GM12864 (cell line): ENCODE measurements at places on chromosomes 16 and 17.

GRCh38 chr17:27280527-27280926, 13.4 kb upstream of the WSB1 start:
- DNase-seq, result no peak

DNA sequence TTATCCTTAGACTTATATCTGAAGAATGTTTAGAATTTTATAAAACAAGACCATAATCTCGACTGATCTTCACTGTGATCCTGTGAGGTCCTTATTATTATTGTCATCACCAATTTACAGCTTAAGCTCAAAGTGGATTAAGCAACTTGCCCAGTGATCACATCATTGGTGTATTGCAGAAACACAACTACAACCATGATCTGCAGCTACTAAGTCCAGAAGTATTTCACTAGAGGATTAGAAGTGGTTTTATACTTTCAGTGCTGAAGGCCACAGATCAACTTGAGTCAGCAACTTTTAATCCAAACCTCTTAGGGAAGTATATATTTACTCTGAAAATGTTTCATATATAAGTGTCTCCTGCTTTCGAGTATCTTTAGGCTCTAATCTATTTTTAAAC, 624.3 kb upstream of the SOX9 start:
- no peak for DNase-seq

GRCh38 chr17:29835435-29836351, 94.3 kb downstream of the SSH2 start:
- no peak for DNase-seq

- DNase-seq, result no peak
Observed at GRCh38 chr17:13594310-13594709, 7.4 kb downstream of the HS3ST3A1 start.

DNA sequence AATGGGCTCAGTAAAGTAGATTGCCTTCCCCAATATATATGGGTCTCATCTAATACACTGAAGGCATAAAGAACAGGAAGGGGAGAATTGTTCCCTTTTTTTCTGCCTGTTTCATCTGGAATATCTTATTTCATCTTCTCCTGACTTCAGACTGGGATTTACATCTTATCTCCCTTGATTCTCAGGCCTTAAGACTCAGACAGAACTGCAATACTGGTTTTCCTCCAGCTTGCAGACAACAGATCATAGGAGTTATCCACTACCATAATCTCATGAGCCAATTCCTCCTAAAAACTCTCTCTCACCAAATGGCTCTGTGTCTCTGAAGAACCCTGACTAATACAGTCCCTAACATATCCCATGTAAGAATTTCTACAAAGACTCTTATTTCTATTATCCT, 390.7 kb downstream of the CDH8 start:
- no peak for DNase-seq

GRCh38 chr17:61551255-61551742, 39.7 kb downstream of the NACA2 start:
- DNase-seq, result no peak

- DNase-seq, result no peak
Observed at GRCh38 chr16:1602285-1602684, 9.6 kb downstream of the IFT140 start.

DNA sequence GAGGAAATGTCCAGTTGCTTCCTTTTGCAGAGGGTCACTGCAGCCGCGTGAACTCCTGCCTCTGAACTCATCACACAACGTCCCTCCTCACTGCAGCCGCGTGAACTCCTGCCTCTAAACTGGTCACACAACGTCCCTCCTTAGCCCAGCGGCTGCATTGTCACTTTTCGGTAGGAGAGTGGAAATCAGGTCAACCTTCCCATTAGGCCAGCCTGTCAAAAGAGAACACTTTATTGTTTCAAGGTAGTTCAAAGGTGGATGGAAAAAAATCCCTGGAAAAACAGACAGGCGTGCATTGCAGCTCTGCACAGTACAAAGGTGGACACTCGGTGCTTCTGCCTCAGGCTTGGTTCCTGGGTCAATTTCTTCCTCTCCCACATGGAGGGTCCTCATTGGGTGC, 280.2 kb downstream of the FOXL1 start:
- no peak for DNase-seq

DNA sequence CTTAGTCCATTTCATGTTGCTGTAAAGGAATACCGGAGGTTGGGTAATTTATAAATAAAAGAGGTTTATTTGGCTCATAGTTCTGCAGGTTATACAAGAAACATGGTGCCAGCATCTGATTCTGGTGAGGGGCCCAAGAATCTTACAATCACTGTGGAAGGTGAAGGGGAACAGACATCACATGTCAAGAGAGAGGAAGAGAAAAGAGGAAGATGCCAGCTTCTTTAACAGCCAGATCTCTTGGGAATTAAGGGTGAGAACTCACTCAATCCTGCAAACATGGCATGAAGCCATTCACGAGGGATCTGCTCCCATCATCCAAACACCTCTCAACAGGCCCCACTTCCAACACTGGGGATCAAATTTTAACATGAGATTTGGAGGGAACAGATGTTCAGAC, 49.5 kb downstream of the BMERB1 start:
- no peak for DNase-seq

DNA sequence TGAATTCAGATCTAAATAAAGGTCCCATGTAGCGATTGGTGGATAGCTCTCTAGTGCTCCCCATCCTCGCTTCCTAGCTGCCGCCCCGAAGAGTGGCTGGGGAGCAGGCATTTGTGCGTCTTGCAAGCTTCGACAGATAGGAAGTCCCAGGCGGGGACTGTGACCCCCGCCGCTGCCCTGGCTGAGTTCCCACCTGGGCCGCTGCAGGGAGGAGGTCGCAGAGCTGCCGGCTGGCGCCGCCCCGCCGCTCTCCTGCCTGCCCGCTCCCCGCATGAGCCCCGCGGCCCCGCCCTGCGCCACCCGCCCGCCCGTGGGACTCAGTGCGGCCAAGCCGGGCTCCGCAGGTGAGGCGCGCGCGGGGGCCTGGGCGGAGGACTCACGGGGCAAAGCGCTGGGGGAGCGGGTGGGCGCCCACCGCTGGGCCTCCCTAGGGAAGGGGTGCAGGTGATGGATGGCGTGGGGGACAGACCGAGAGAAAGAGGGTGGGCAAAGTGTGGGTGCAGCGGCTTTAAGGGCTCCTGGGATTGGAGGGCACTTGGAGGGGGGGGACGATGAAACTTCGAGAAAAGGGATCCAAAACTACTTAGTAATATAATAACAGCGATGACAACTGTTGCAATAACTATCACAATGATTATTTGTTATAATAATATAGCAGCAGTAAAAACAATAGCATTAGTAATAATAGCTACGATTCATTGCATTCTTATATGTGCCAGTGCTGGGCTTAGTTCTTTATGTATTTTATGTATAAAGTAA, at the start of gene OTOA:
Gene OTOA, plus strand, starts transcription at position 80 of the 759 bp plus-strand sequence. CDS start 14,547 bp downstream, outside the sequence.
- no peak for DNase-seq

- DNase-seq, result no peak
Observed at GRCh38 chr16:54694651-54695050, 236.0 kb upstream of the IRX5 start.

DNA sequence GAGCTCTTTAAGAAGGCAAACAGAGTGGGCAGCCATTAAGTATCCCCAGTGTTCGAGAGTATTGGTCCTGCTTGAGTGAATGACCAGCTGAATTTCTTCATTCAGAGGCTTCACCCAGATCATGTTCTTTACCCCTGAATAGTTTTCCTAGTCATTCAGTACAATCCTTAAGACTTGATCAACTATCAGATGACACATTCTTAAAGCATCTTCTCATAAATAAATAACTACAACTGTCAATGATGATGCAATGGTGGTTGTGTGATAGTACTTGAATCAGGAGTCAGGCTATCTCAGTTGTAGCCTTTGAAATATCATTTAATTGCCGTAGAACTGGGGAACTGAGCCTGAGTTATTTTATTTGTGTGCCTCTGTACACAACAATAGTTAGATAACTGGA, 416.8 kb upstream of the CCL2 start:
- no peak for DNase-seq

DNA sequence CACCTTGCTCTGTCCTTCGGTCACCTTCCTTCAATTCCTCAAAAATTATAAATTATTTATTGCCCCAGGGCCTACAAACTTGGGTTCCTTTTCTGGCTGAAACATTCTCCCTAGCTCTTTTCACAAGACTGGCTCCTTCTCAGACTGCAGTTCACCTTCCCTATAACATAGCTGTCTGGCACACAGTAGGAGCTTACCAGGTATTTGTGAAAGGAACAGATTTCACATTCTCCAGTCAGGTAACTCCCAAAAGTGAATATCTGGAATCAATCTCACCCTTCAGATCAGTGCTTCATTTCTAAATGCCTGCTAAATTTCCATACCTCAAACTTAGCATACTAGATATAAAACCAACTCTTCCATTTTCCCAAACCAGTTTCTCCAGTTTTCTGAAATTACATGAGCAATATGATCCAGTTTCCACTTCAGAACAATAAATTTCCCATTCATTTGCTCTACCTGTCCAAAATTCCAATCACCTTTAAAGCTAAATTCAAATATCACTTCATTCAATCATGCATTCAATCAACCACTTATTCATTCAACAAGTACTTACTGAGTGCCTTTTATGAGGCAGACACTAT, 6.1 kb downstream of the RFFL start:
- DNase-seq, result no peak

GRCh38 chr16:8070506-8070905, 519.8 kb downstream of the TMEM114 start:
- no peak for DNase-seq

- DNase-seq, result no peak
Observed at GRCh38 chr17:27539152-27539551, 82.9 kb downstream of the KSR1 start.

- DNase-seq, result peak; percentile 61
Observed at GRCh38 chr17:45227101-45227925, 5.6 kb downstream of the FMNL1 start.

- no peak for DNase-seq
Observed at GRCh38 chr17:8300627-8301242, 5.5 kb upstream of the SLC25A35 start.

DNA sequence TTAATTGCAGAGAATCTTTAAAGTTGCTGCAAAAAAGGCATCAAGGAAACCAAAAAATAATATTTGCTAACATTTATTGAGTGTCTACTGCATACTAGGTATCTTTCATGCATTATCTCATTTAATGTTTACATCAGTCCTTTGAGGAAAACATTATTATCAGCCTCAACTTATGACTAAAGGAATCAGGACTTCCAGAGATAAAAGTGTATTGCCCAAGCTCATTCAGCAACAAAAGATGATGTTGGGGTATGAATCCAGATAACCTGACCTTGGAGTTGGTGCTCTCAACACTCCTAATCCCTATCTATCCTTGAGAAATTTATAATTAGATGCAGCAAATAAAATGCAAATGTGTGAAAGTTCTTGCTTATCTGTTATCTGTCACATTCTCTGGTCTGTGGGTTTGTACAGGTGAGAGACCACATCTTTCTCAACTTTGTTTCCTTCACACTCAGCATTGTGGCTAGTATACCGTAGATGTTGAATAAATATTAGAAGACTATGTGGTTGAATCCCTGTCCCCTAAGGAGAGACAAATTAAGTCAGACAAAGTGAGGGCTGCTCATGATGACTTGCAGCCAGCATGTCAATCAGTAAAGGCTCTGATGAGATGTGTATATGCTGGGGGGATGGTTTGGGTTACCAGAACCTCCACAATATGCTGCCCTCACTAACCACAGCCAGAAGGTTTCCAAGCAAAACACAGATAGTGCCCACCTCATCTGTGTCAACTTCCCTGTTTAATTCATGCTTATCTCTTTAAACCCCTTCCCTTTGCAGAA, 82.6 kb downstream of the NOG start:
- no peak for DNase-seq

GRCh38 chr16:7268182-7268581, 64.5 kb upstream of the RBFOX1 start:
- no peak for DNase-seq

GRCh38 chr16:11650641-11651591, 17.3 kb upstream of the SNN start:
- no peak for DNase-seq

DNA sequence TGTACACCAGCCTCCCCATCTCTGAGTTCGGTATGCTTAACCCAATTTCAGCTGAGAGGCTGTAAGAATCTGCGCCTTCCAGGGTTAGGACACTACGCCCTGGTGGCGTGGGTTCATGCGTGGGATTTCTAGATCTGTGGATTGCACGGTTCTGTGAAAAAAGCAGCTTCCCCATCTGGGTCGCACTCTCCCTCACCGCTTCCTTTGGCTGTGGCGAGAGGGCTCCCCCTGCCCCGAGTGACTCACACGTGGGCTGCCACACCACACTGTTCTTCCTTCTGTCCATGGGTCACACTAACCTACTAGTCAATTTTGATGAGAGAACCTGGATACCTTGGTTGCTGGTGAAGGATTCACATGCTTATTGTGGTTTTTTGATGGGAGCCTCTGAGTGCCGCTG, 256.0 kb upstream of the MAF start:
- no peak for DNase-seq

DNA sequence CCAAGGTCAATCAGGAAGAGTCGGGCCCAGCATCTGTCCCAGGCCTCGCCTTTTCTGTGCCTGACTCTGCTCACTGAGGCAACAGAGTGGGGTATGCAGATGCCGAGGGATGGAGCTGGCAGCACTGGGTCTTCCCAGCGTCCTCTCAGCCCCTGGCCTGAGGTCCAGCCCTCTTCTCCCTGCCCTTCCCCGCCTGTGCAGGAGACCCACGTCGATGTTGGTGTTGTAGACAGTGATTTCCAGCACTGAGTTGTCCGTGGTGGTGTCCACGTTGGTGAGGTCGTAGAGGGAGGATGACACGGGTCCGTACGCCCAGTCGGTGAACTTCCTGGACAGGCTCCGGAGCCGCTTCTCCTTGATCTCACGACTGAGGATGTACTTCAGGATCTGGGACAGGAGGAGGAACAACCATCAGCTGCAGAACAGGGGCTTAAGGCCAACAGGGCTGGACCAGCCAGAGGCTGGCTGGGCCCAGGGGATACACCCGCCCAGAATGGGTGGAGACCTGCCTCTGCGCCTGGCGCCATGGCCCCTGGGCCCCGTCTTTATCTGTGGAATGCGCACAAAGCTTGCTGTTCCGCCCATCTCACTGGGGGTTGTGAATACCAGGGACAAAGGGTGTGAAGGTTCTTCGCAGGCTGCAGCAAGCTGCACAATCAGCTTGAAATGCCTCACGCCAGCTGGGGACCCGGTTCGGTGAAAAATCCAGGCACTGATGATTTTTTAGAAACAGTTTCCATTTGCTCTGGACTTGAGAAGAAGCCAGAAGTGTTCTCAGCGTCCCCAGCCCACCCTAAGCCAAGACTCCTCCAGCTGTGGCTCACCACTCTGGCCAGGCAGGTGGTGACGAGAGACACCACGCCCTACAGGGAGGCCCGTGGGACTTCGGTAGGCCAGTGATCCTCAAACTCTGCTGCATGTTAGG, 27.5 kb downstream of the TRPV3 start:
- no peak for DNase-seq

DNA sequence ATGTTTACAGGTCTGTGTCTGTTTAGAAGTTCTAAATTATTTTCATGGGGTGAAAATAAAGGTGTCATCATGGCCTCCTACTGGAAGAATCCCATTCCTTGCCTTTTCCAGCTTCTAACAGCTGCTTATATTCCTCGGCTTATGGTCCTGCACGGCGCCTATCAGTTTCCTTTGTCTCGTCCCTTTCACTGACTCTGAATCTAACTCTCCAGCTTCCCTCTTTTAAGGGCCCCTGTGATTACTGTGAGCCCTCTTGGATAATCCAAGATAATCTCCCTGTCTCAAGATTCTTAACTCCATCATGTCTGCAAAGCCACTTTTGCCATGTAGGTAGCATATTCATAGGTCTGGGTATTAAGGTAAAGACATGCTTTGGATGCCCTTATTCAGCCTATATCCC, 441.0 kb upstream of the ERCC4 start:
- DNase-seq, result no peak

GRCh38 chr17:6924208-6924607, 71.6 kb upstream of the ALOX12 start:
- no peak for DNase-seq
